ENCODE measurements at places on chromosomes 7 and 10. TPM values are rescaled to one million over a fixed set of nuclear protein-coding genes. Genes with fewer than 3 reads are reported as not detected.

- H3K27me3 ChIP-seq, result no peaks in the 10 kb centered on the region
- no peak overlapping the region for H3K4me3 ChIP-seq
- H3K4me1 ChIP-seq, result no peaks in the 10 kb centered on the region
- no peak for DNase-seq
- H3K27ac ChIP-seq, result no peak overlapping the region
Measured at GRCh38 chr7:42471573-42472174, 234.7 kb upstream of the GLI3 start.

- H3K4me3 ChIP-seq, result no peak overlapping the region
- H3K27ac ChIP-seq, result no peak overlapping the region
- H3K27me3 ChIP-seq, result no peaks in the 10 kb centered on the region
- H3K36me3 ChIP-seq, result no peaks in the 10 kb centered on the region
Measured at GRCh38 chr10:89651916-89652573, 7.0 kb upstream of the PANK1 start.

DNA sequence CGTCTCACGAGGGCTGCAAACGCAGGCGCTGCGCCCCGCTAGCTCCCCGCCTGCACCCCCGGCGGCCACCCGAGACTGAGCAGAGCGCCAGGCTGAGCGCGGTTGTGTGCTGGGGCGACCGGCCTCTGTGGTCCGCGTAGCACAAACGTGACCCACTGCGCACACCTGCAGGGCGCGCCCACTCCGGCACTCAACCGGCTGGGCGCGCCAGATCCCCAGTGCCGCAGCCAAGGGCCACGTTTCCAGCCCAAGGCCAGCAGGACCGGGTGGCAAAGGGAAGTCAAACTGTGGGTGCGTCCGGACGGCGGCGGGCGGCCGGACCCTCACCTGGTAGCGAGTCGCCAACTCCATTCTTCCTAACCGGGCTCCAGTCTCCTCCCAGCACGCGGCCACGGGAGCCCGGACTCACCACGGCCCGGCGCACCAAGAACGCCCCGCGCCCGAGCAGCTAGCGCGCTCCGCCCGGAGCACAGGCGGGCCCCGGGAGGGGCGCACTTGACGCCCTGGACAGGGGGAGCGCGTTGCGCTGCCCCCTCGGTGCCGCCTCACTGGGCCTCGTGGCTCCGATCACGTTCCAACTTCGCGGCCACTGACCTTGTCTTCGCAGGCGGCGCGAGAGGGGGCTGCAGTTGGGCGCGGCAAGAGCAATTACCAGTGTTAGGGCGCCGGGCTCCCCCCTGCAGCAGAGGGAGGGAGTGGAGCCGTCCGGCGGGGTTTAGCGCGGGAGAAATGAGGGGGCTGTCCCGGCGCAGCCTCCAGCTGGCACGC, at the start of gene CDCA7L:
Gene CDCA7L, minus strand, starts transcription at position 446 of the 768 bp plus-strand sequence. Its CDS starts 95 bp downstream, at position 351.
- peak; percentile 28 for DNase-seq
- peak within 1 kb of the TSS; percentile 64 for H3K4me3 ChIP-seq
- no peaks in the 10 kb centered on the region for H3K27me3 ChIP-seq
- H3K4me1 ChIP-seq, result peaks cover 51% of the 10 kb centered on the region
- no peaks in the 10 kb centered on the region for H3K36me3 ChIP-seq
- H3K27ac ChIP-seq, result no peak within 1 kb of the TSS

The CPA4 gene
- not detected for polyA plus RNA-seq

- H3K36me3 ChIP-seq, result peaks cover 35% of the 10 kb centered on the region
- DNase-seq, result no peak
- peak overlapping the region; percentile 98 for H3K27ac ChIP-seq
Measured at GRCh38 chr7:932651-932975, 21.9 kb downstream of the ADAP1 start.

DNA sequence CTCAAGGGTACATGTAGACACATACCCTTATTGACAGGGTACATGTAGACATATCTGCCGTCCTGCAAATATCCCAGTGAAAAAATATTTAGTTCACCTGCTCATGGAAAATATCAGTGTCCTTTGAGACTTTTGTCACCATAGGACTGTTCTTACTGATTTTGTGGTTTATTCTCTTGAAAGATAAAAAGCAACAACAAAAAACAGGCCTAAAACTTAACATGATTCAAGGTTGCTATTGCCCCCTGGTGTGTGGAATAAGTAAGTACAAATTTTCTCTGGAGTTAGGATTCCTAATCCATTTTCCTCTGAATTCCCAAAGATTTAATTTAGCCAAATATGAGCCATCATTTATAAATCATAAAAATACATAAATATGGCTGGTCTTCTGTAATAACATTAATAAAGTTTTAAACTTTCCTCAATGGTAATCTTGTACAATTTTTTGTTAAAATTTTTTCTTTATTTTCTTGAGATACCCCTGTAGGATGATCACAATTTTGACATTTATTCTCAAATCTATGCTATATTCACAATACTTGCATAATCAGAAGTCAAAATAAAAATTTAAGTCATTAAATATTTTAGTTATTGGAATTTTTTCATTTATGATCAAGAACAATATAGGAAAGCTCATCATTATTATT, 741.4 kb upstream of the POT1 start:
- H3K27ac ChIP-seq, result no peak overlapping the region
- no peaks in the 10 kb centered on the region for H3K27me3 ChIP-seq
- no peaks in the 10 kb centered on the region for H3K4me1 ChIP-seq

- H3K4me1 ChIP-seq, result no peaks in the 10 kb centered on the region
- DNase-seq, result peak; percentile 53
- no peaks in the 10 kb centered on the region for H3K36me3 ChIP-seq
- no peak overlapping the region for H3K4me3 ChIP-seq
- H3K27me3 ChIP-seq, result no peaks in the 10 kb centered on the region
Measured at GRCh38 chr7:121519548-121520521, 123.7 kb upstream of the FAM3C start.

DNA sequence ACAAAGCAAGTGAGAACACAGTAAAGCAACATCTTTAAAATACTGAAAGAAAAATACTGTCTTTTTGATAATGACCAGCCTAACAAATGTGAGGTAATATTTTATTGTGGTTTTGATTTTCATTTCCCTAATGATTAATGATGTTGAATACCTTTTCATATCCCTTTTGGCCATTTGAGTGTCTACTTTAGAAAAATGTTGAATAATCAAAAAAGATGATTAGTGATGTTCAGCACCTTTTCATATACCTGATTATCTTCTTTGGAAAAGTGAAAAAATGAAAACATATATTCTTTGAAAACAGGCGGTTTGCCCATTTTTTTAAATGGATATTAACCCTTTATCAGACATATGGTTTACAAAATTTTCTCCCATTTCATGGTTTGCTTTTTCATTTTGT, 32.2 kb upstream of the EPHB6 start:
- H3K4me3 ChIP-seq, result no peak overlapping the region
- no peak overlapping the region for H3K27ac ChIP-seq
- no peaks in the 10 kb centered on the region for H3K4me1 ChIP-seq
- H3K27me3 ChIP-seq, result no peaks in the 10 kb centered on the region
- H3K36me3 ChIP-seq, result no peaks in the 10 kb centered on the region

The SUN3 gene
- not detected for polyA plus RNA-seq

The GJD4 gene
- not detected for polyA plus RNA-seq

DNA sequence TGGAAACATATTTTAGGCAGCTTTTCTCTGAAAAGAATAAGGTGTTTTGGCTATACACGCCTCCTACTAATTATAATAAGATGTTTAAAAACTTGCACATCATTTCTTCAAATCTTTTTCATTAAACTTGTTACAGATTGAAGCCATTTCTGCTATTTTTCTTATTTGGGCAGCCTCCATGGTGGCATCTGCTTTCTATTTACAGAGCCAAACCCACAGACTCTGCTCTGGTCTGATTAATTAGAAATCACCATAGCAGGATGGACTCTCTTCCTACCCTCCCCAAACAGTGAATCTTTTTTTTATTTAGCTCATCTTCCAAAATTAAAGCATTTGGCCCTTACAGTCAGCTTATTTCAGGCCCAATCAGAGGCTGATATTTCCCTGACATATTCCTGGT, 85.7 kb upstream of the AOAH start:
- no peaks in the 10 kb centered on the region for H3K36me3 ChIP-seq
- H3K27ac ChIP-seq, result no peak overlapping the region
- no peak for DNase-seq
- no peaks in the 10 kb centered on the region for H3K27me3 ChIP-seq
- no peaks in the 10 kb centered on the region for H3K4me1 ChIP-seq

DNA sequence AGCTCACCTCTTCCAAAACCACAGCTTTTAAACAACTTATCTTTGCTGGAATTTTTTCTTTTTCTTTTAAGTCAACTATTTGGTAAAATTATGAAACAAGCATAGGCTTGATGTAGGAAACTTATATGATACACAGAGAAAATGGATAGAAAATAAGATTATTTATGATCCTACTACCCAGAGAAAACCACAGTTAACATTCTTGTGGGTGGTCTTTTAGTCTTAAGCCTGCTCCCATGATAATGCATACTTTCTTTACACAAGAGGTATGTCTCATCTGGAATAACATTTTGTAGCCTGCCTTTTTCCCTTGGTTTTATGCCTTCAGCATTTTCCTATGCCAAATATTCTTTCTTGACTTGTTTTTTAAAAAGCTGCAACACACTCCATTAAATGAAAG, 21.4 kb downstream of the PLPP4 start:
- H3K4me1 ChIP-seq, result no peaks in the 10 kb centered on the region
- H3K4me3 ChIP-seq, result no peak overlapping the region
- no peak overlapping the region for H3K27ac ChIP-seq
- DNase-seq, result no peak

The WNT8B gene
- polyA plus RNA-seq, result not detected

- no peak overlapping the region for H3K27ac ChIP-seq
- DNase-seq, result no peak
- no peak overlapping the region for H3K4me3 ChIP-seq
Measured at GRCh38 chr10:133487085-133487484, 33.3 kb downstream of the SCART1 start.

- H3K4me1 ChIP-seq, result no peaks in the 10 kb centered on the region
- H3K36me3 ChIP-seq, result no peaks in the 10 kb centered on the region
- H3K27me3 ChIP-seq, result no peaks in the 10 kb centered on the region
- H3K27ac ChIP-seq, result no peak overlapping the region
Measured at GRCh38 chr7:124667312-124668153, 98.1 kb downstream of the GPR37 start.

DNA sequence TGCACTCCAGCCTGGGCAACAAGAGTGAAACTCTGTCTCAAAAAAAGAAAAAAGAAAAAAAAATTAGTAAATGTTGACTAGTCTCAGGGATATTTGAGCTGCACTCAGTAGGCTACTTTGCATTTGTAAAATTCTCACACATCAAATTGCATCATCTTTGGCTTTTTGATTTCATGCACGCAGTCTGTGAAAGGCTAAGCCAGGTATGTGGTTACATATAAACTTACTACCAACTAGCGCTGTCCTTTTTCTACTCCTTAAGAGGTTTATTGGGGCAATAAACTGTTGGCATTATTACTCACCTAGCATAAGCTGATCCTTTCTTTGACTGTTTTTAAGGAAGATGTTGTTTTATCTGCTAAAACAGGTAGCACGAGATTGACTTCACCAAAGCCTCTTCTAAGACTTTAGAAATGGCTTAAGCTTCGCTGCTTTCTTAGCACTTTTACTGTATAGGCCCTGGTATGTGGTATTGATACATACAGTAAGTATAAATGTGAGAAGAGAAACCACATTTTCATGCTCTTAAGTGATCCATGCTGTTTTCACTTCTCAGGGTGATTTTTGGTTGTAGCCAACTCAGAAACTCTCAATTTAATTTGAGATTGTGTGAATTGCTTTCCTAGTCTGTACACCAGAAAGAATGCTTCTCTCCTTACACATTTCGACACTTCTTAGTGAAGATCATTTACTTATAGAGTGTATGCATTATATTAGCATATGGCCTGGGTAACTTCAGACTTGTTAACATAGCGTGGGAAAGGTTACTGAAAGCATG, 323.9 kb downstream of the AUTS2 start:
- H3K36me3 ChIP-seq, result no peaks in the 10 kb centered on the region
- no peak overlapping the region for H3K4me3 ChIP-seq
- H3K27me3 ChIP-seq, result no peaks in the 10 kb centered on the region
- H3K27ac ChIP-seq, result no peak overlapping the region

DNA sequence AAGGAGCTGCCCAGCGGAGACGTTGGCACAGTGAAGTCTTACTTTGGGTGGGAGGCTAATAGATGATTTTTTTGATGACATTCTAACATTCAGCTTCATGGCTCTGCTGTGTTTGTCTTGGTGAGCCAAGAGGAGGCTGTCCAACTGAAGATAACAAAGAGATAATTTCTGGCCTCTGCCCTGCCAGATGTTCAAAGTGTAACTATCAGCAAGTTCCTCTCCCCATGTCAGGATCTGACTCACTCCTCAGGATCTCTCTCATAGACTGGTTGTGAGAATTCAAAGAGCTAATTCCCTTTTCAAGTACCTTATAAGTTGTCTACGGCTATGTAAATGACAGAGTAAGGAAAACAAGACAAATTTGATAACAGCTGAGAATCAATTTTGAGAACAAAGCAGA, 1340.9 kb downstream of the XPNPEP1 start:
- H3K4me3 ChIP-seq, result no peak overlapping the region
- no peaks in the 10 kb centered on the region for H3K4me1 ChIP-seq
- no peak for DNase-seq
- no peaks in the 10 kb centered on the region for H3K36me3 ChIP-seq
- H3K27me3 ChIP-seq, result no peaks in the 10 kb centered on the region
- no peak overlapping the region for H3K27ac ChIP-seq

- H3K4me3 ChIP-seq, result no peak overlapping the region
- H3K4me1 ChIP-seq, result no peaks in the 10 kb centered on the region
Measured at GRCh38 chr7:40899151-40899550, 764.3 kb downstream of the SUGCT start.

The FAM237B gene
- polyA plus RNA-seq, result not detected

DNA sequence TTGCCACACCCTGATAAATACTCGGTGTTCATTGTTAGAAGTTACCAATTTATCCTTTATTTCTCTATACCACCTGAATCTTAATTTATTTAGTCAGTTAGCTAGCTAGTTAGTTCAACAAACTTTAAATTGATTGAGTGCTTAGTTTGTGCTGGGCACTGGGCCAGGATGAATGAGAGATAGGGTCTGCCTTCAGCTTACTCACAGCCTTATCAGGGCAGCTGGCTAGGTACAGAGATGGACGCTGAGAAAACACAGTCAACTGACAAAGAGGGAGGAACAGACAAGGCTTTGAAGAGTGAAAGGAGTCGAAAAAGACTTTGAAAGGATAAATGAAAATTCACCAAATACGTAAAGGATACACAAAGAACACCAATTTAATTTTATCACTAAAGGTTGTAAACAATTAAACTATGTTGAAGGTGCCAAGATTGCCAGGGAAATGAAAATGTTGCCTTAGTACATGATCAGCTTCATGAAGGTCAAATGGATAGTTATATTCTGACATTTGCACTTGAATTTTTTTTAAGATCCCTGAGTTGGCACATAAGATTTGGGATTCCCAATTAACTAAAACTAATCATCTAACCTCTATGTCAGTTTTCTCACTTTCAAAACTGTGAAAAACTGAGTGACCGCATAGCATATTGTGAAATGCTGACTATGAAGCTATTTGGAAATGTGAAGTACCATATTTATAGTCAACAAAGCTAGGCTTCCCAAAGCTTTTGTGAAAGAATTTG, 2.1 kb downstream of the CAV2 start:
- no peak overlapping the region for H3K27ac ChIP-seq
- H3K4me1 ChIP-seq, result peaks cover 12% of the 10 kb centered on the region
- H3K36me3 ChIP-seq, result no peaks in the 10 kb centered on the region
- H3K4me3 ChIP-seq, result no peak overlapping the region
- no peak for DNase-seq

Data from CD14-positive monocyte (primary cell).